ENCODE measurements at places on chromosomes 2 and 18.

- no peaks in the 10 kb centered on the region for H3K27me3 ChIP-seq
- DNase-seq, result no peak
- no peak overlapping the region for H3K4me3 ChIP-seq
Measured at GRCh38 chr18:79574938-79575525, 104.6 kb upstream of the CTDP1 start.

DNA sequence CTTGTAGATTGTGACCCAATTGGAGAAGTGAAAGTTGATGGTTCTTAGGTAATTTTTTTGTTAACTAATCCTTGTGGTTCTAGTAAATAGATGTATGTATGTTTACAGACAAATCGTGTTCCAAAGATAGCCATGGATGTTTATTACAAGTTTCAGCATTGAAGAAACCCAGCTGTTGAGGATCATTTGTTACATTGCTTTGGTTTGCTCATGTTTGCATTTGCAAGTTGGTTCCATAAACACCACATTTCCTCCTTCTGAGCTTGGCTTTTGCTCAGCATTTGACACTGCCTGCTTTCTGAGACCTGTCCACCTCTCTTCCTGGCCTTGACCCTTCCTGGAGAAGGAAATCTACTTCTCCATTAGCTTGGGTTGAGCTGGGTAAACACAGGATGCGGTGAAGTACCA, 1.8 kb upstream of the CCDC68 start:
- H3K4me1 ChIP-seq, result no peaks in the 10 kb centered on the region
- no peak overlapping the region for H3K27ac ChIP-seq
- H3K4me3 ChIP-seq, result no peak overlapping the region
- H3K27me3 ChIP-seq, result peaks cover 31% of the 10 kb centered on the region

- peaks cover 19% of the 10 kb centered on the region for H3K36me3 ChIP-seq
- no peak overlapping the region for H3K4me3 ChIP-seq
- DNase-seq, result no peak
- H3K27ac ChIP-seq, result no peak overlapping the region
Measured at GRCh38 chr18:79756826-79757225, 40.9 kb upstream of the KCNG2 start.

- no peak for DNase-seq
- no peaks in the 10 kb centered on the region for H3K27me3 ChIP-seq
- no peak overlapping the region for H3K27ac ChIP-seq
- H3K4me3 ChIP-seq, result no peak overlapping the region
- H3K4me1 ChIP-seq, result peaks cover 18% of the 10 kb centered on the region
Measured at GRCh38 chr18:26386002-26386401, 159.8 kb downstream of the TAF4B start.

DNA sequence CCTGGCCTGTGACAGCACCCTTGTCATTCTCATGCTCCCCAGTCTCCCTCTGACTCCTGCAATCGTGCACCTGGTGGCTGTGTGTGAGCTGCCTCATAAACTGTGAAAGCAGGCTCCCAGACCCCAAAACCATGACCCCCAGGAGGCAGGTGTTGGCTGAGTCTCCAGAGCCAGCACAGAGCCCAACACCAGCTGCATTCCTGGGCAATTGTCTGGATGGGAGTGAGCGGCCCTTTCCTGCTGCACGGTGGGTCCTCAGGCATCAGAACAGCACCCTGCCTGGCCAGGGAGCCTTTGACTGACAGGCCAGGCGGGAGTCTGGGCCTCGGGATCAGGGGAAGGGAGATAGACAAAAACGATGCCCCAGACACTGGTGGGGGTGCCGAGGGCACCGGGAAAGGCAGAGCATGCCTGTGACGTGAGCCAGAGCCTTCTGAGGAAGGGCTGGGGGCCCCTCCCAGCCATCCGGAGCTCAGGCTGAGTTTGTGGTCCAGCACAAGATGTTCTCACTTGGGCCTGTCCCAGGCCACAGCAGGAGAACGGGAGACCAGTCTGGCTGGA, 135.1 kb upstream of the GPC1 start:
- H3K4me1 ChIP-seq, result no peaks in the 10 kb centered on the region
- H3K36me3 ChIP-seq, result no peaks in the 10 kb centered on the region
- DNase-seq, result peak; percentile 57
- no peak overlapping the region for H3K27ac ChIP-seq
- H3K27me3 ChIP-seq, result no peaks in the 10 kb centered on the region
